ENCODE measurements at places on chromosomes 5 and 9.
A peak's percentile ranks its signal among the peaks of the same experiment; 100 is the strongest.

DNA sequence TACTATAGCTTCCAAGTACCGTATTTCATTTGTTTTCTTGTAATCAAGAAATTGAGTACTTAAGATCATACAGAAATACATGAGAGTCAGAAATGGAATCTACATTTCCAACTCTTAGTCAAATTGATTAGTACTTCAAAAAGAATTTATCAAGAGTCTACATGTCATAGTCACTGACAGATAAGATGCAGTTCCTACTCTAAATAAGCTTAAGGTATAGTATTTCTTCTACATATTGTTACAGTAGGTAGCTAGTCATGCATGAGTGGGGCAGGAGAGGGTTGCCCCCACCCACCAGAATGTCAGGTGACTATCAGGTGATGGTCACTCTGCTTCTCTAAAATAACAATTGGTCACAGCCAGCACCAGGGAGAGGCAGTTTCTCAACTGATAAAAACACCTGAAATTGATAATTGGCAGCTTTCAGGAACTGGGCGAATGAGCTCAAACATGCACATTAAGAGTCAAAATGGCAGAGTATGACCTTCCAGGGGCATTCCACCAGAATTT, 2.9 kb downstream of the BAAT start:
- DNase-seq, result no peak

DNA sequence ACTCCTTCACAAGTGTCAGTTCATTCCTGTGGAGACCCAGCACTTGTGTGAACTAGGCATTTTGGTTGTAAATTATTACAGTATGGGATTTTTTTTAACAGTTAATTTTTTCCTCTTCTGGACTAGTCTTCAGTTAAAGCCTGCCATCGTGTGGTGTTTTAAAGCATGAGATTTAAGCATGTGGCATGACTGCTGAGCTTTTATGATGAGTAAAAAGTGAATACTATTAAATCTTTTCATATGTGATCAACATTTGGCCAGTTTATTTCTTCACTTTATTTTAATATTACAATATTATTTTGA, 25.0 kb downstream of the LMNB1 start:
- no peak for DNase-seq

DNA sequence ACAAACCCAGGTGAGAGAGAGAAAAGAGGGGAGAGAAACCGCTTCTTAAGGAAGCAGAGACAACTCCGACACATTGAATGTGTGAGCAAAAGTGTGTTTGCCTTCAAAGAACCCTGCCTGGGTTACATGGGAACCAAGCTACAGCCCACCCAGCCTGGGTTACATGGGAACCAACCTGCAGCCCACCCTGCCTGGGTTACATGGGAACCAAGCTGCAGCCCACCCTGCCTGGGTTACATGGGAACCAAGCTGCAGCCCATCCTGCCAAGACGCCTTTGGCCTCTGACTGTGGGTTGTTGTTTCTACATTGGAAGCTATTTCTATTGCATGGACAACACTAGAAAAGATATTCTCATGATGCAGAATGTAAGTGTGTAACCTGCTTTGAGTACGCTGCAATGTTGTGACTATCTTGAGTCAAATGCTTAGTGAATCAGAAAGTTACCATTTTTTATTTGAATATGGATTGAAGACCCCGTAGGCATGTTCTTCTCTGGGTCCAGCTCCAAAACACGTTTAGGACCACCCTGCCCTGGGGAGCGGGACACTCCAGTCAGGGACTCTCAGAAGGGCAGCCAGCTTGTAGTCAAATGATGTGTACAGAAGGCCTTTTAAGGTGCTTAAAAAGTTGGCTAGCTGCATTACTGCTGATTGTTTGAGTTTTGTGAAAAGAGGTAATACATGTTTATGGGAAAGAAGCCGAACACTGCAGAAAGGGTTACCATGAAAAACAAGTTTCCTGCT, 39.1 kb upstream of the UNC5A start:
- no peak for DNase-seq

- DNase-seq, result no peak
Measured at GRCh38 chr9:27109621-27110020, 596 bp downstream of the TEK start.

- DNase-seq, result peak; percentile 54
Measured at GRCh38 chr9:91734371-91734981, 215.6 kb downstream of the ROR2 start.

GRCh38 chr5:72584466-72584865, 77.3 kb upstream of the ZNF366 start:
- DNase-seq, result no peak

GRCh38 chr5:131381021-131381420, 117.2 kb downstream of the CDC42SE2 start:
- no peak for DNase-seq

DNA sequence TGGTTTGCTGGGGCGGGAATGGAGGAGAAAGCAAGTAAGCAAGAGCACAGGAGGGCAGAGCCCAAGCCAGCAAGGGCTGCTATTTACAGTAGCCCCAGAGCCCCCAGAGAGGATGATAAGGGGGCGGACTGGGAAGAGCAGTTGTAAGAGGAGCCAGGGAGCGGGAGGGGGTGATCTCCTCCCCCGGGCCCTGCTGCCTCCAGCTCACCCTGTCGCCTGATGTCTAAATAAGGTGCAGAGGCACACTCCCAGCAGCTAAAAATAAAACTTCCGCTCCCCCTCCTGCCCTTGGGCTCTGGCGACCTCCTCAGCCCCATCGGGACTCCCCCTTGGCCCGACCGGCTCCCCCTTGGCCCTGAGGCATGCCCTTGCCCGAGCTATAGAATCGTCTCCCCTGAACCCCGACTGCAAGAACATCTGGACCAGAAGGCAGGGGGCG, 14.4 kb upstream of the CCDC69 start:
- DNase-seq, result no peak

- DNase-seq, result no peak
Measured at GRCh38 chr5:142954455-142954854, 184.3 kb downstream of the ARHGAP26 start.

GRCh38 chr9:14277244-14277643, 36.7 kb downstream of the NFIB start:
- DNase-seq, result no peak

GRCh38 chr5:15421921-15422412, 78.0 kb upstream of the FBXL7 start:
- DNase-seq, result no peak

- peak; percentile 97 for DNase-seq
Measured at GRCh38 chr5:149205625-149206523, 64.6 kb downstream of the ABLIM3 start.

DNA sequence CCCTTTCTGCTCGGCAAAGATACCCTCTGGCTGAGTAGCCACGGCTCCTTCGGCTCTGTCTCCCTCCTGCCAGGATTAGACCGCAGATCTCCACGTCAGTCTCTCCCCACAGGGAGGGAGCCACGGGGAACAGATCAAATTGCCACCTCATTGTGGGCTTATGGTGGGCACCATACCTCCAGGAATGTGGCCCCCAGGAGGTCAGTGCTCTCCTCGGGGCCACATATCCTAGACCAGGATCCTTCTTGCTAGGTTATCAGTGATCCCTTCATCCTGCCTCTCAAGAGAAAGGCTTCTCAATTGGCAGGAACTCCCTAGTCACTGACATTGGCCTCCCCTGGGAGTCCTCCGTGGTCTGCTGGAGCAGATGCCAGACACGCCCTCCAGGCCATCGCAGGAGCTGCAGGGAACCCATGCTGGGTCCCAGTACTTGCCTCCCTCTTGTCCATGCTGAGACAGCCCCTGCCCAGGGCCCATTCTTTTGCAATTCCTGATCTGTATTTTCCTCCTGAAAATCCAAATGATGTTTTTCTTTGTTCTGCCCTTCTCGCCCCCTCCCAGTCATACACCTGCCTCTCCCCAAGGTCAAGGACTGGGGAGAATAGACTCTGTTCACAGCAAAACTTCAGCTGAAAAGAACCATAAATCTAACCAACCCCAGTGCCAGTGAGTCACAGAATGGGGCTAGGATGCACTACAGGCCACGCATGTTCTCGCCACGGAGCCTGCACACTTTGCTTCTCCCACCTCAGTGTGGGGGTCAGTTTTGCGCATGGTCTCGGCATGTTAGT, 31.6 kb upstream of the ENHO start:
- no peak for DNase-seq

- no peak for DNase-seq
Measured at GRCh38 chr5:109713453-109713852, 23.7 kb downstream of the MAN2A1 start.

GRCh38 chr5:36369219-36369690, 67.6 kb upstream of the RANBP3L start:
- DNase-seq, result no peak

- DNase-seq, result no peak
Measured at GRCh38 chr5:80698369-80698768, 43.6 kb upstream of the DHFR start.

DNA sequence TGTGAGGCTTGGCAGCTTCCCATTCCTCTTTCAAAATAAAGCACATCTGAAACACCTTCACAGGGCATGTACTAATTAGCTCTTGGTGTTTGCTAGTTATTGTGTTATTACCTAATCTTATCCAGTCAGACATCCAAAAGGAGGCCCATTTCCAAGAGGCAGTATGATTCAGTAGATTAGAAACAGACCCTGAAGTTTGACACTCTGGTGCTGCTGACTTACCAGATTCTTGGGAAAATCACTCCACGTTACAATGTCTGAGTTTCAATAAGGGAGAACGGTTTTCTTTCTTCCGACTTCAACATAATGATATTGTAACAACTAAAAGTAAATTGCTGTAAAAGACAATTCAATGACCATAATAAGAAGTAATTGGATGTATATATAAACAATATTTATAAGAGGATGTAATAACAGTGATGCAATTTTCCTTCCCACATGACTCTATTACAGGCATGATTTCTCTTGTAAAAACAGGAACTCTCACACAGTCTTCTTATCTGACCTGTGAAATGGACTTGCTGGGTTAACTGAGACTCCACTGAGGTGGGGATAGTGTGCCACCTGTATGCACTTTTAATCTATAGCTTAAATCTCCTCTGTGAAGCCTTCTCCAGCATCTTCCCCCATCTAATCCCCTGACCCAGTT, 181.3 kb upstream of the ELL2 start:
- no peak for DNase-seq

DNA sequence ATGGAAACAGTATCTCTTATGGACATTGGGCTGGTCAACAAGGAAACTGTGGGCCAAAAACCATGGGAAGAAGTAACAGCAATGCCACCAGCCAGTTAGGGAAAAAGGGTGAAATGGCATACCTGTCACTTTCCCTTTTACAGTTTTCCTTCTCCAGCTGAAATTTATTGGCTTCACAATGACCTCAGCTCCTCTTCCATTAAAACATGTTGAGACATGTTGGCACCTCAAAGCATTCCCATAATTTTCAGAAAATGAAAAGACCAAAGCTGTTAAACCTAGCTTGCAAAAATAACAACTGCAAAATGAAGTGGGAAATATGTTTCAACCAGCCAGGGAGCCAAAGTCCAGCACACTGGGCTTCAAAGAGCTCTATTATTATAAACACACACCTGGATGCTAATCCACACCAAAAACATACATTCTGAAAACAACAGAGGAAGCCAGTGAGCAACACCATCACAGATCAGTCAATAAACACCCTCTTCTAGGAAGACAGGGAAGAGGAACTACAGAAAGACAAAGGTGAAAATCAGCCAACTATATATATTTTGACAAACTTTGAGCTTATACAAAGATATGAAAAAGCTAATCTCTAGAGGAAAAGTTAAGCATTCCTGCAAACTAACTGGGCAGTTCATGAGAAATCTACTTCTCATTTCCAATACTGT, 78.4 kb upstream of the PTGER4 start:
- no peak for DNase-seq

Data from left lung (tissue), 14 donors.